A549 treated with Mapracorat at 1 μM for 4 hours (cell line): ENCODE measurements at places on chromosomes 1 and 21. TPM values are rescaled to one million over a fixed set of nuclear protein-coding genes. Genes with fewer than 3 reads are reported as not detected.

Gene DESI2
- 26.6 to 32.1 TPM (median 30.1 TPM) in 5 replicates for total RNA-seq

Gene GSTM1
- total RNA-seq = not detected in 5 replicates

Gene HSD3B1
- total RNA-seq = 0.27 TPM in 1 of 5 replicates, not detected in the others

Gene OXCT2
- 0.27 to 0.59 TPM (median 0.47 TPM) in 5 replicates for total RNA-seq

Gene RXFP4
- not detected in 5 replicates for total RNA-seq

Gene PCBP3
- 0.44 to 1.6 TPM (median 1.0 TPM) in 5 replicates for total RNA-seq

Gene CYYR1
- total RNA-seq = not detected in 5 replicates

Gene AMY2B
- 0.40 to 0.63 TPM (median 0.56 TPM) in 5 replicates for total RNA-seq

Gene CYP4A11
- total RNA-seq = not detected in 5 replicates

Gene GJA8
- total RNA-seq = not detected in 5 replicates

Gene TNFRSF9
- total RNA-seq = 1.8 to 3.3 TPM (median 2.5 TPM) in 5 replicates

Gene EXO1
- 21.1 to 26.8 TPM (median 25.9 TPM) in 5 replicates for total RNA-seq

Gene DNASE2B
- not detected in 5 replicates for total RNA-seq

Gene ASAP3
- total RNA-seq = 5.2 to 7.2 TPM (median 6.2 TPM) in 5 replicates

Gene GJB3
- 9.5 to 15.0 TPM (median 11.7 TPM) in 5 replicates for total RNA-seq

Gene CELA3B
- total RNA-seq = not detected in 5 replicates

Gene SLC26A9
- total RNA-seq = 0.04 to 0.14 TPM (median 0.10 TPM) in 5 replicates

Gene KIF14
- 7.1 to 11.0 TPM (median 9.7 TPM) in 5 replicates for total RNA-seq

Gene VAV3
- total RNA-seq = 0.29 to 1.1 TPM (median 0.67 TPM) in 5 replicates

Gene LRRC40
- 7.6 to 9.7 TPM (median 9.6 TPM) in 5 replicates for total RNA-seq

Gene THEM5
- total RNA-seq = not detected in 5 replicates
